ENCODE measurements at places on chromosomes 12 and 14. TPM values are rescaled to one million over a fixed set of nuclear protein-coding genes. Genes with fewer than 3 reads are reported as not detected.

- peaks cover 35% of the 10 kb centered on the region for H3K4me1 ChIP-seq
- no peak overlapping the region for H3K4me3 ChIP-seq
- no peak for DNase-seq
- H3K27ac ChIP-seq = no peak overlapping the region
These were observed 173.7 kb downstream of the FOXN3 start for GRCh38 chr14:89243286-89243685.

- H3K4me1 ChIP-seq = no peaks in the 10 kb centered on the region
- DNase-seq = no peak
- no peak overlapping the region for H3K4me3 ChIP-seq
- H3K27ac ChIP-seq = no peak overlapping the region
- H3K27me3 ChIP-seq = no peaks in the 10 kb centered on the region
These were observed 481.4 kb upstream of the TMEM132C start for GRCh38 chr12:127785540-127785939.

DNA sequence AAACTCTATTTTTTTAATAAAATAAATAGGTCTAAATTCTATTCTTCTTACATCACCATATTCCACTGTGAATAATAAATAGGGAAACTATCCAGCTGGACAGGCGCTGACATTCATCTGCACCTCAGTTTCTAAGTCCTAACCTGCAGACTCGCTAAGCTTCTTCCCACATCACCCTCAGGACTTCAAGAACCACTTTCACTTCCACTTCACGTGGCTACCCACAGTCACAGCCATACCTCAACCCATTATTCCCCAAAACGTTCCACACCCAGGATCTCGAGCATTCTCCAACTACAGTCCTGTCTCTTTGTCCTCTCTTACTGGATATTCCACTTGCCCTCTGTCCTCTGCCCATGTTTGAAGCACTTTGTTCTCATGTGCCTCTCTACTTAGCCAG is 71.1 kb downstream of the C2CD5 start:
- H3K36me3 ChIP-seq = no peaks in the 10 kb centered on the region
- H3K27ac ChIP-seq = no peak overlapping the region
- H3K27me3 ChIP-seq = no peaks in the 10 kb centered on the region
- no peaks in the 10 kb centered on the region for H3K4me1 ChIP-seq
- no peak overlapping the region for H3K4me3 ChIP-seq

DNA sequence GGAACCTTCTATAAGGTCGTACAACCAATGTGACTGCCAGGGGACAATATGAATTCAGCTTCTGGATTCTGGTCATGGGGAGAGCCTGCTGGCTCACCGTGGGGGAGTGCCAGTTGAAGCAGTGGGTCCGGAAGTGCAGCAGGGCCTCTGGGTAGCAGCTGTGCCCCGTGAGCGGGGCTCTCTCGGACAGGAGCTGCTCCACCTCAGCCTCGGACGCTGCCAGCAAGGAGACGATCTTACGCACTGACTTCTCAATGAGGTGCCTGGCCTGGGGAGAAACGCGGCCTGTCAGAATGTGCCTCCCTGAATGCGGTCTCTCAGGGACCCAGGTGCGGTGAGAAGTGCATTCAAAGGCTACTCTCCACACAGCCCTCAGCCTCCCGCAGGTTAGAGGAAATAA is 42.0 kb downstream of the LGMN start:
- H3K36me3 ChIP-seq = peaks cover 12% of the 10 kb centered on the region
- DNase-seq = no peak
- H3K27me3 ChIP-seq = no peaks in the 10 kb centered on the region
- no peak overlapping the region for H3K27ac ChIP-seq
- peaks cover 43% of the 10 kb centered on the region for H3K4me1 ChIP-seq
- H3K4me3 ChIP-seq = no peak overlapping the region

GRCh38 chr14:53528185-53528671 is 375.1 kb upstream of the DDHD1 start:
- H3K36me3 ChIP-seq = no peaks in the 10 kb centered on the region
- H3K27ac ChIP-seq = no peak overlapping the region
- H3K4me3 ChIP-seq = no peak overlapping the region
- DNase-seq = no peak
- no peaks in the 10 kb centered on the region for H3K27me3 ChIP-seq

DNA sequence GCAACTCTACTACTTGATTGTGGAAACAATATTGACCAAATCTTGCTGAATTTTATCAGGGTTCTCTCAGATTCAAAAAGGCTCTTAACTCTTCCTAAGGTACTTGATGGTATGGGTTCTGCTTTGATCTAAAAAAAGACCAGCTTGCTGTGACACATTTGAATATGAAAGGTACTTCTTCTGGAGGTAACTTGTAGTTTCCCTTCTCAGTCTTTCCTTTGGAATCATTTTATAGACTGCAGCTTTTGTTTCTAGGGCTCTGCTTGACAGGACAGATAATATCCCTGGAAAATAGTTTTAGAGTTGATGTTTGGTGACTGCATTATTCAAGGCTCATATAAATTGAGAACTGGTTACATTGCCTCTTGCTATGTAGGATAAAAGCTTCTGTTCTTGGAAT is 251.9 kb downstream of the FUT8 start:
- no peak overlapping the region for H3K27ac ChIP-seq
- no peaks in the 10 kb centered on the region for H3K27me3 ChIP-seq
- H3K4me1 ChIP-seq = no peaks in the 10 kb centered on the region
- peaks cover 4% of the 10 kb centered on the region for H3K36me3 ChIP-seq
- no peak for DNase-seq

Gene TAS2R19
- total RNA-seq = 7.9 TPM

- DNase-seq = no peak
- H3K4me3 ChIP-seq = no peak overlapping the region
- H3K4me1 ChIP-seq = peaks cover 13% of the 10 kb centered on the region
- no peaks in the 10 kb centered on the region for H3K36me3 ChIP-seq
These were observed 349.7 kb upstream of the FAR2 start for GRCh38 chr12:28799348-28799747.

Gene HCAR1
- 4.4 TPM for total RNA-seq

DNA sequence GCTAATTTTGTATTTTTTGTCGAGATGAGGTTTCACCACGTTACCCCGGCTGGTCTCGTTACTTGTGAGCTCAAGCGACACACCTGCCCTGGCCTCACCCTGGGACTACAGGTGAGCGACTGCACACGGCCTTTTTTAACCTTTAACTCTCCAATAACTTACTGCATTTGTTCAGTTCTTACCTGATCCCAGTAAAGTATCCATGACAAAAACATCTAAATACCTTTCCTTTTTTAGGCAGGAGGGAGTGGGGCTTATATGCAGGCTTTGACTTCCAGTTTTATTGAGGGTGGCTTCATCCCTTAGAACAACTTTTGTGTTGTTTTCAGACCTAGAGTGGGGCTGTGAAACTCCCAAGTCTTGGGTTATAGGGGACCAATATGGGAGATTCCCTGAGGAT is 68.3 kb downstream of the DENND5B start:
- H3K4me3 ChIP-seq = no peak overlapping the region
- H3K27me3 ChIP-seq = no peaks in the 10 kb centered on the region
- no peak for DNase-seq

Gene HNRNPC
- total RNA-seq = 497 TPM

DNA sequence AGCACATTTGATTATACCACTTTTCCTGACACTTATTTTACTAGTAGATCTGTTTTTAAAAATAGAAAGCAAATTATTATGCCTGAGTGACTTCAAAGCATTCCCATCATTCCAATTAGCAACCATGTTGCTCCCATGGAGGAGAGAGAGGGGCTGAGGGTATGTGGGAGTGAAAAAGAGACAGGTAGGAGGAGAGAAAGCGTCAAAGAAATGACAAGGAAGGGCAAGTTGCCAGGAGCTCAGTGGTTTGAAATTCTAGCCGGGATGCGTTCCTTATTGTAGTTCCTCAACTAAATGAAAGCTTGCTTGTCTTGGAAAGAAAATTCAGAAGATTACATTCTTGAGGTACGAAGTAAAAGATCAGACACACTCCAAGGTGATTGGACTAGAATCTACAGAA is 92.4 kb upstream of the PKP2 start:
- no peak for DNase-seq
- H3K4me1 ChIP-seq = no peaks in the 10 kb centered on the region
- H3K4me3 ChIP-seq = no peak overlapping the region
- no peak overlapping the region for H3K27ac ChIP-seq
- no peaks in the 10 kb centered on the region for H3K27me3 ChIP-seq

DNA sequence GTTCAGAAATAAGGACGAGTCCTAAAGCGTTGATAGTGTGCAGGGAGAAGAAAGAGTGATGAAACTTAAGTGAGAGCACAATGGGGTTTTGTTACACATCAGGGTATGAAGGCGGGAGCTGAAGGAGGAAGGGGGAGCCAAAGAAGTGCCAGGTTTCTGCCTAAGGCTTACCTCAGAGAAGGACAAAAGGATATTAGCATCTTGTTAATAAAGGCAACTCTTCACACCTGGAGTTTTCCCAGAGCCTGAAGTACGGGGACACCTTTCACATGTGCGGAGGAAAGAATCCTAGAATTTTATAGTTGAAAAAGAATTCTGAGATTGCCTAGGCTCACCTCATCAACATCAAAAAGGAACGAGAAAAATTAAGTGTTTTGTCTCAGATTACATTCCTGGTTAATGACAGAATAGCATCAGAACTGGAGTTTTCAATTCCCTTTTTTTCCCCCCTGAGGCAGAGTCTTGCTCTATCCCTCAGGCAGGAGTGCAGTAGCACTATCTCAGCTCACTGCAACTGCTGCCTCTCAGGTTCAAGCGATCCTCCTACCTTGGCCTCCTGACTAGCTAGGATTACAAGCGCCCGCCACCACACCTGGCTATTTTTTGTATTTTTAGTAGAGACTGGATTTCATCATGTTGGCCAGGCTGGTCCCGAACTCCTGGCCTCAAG is 2.2 kb upstream of the SAV1 start:
- H3K27ac ChIP-seq = no peak overlapping the region
- no peak for DNase-seq
- no peaks in the 10 kb centered on the region for H3K36me3 ChIP-seq
- no peak overlapping the region for H3K4me3 ChIP-seq

Gene BHLHE41
- 7.2 TPM for total RNA-seq

DNA sequence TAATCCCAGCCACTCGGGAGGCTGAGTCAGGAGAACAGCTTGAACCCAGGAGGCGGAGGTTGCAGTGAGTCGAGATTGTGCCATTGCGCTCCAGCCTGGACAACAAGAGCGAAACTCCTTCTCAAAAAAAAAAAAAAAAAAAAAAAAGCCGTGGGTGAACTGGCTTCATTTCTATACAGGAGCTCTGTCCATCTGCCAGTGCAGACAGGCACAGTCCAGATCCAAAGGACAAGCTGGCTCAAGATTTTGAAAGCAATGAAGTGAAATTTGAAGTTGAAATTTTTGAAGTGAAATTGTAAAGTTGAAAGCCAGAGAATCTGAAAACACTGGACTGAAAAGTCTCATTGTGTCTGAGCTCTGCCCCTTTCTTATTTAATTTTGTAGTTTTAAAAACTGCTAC is 134.7 kb downstream of the CALM1 start:
- no peaks in the 10 kb centered on the region for H3K27me3 ChIP-seq
- no peaks in the 10 kb centered on the region for H3K36me3 ChIP-seq
- H3K27ac ChIP-seq = no peak overlapping the region

Gene VIPAS39
- 19.2 TPM for total RNA-seq

DNA sequence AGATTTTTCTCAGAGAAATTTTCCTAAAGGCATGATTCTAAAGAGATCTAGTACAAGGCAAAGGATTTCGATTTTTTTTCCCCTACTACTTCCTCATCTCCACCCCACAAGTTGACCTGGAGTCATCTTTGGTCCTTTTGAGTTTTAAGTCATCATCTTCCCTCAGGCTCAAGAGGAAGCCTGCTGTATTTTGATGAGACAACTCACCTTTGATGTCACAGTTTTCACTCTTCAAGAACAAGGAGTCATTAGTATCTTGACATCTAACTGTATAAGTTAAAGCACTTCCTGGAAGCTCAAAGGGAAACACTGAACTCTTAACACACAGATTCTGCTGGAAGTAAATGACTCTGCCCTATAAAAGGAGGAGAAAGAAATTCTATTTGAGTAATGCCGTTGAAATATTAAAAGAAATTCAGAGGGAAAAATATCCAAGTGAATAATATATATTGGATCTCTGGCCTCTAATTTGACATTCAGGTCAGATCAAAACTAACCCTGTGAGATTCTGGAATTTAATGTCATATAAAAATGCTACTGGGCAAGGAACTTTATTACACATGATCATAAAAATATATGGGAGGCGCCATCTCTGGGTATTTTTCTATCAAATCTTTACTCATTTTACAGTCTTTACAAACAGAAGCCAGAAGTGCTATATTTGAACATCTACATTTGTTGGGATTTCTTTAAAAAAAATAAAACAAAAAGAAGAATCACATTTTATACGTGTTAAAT is 435.0 kb downstream of the NRXN3 start:
- no peak overlapping the region for H3K4me3 ChIP-seq
- no peak overlapping the region for H3K27ac ChIP-seq
- no peaks in the 10 kb centered on the region for H3K36me3 ChIP-seq
- no peaks in the 10 kb centered on the region for H3K27me3 ChIP-seq

DNA sequence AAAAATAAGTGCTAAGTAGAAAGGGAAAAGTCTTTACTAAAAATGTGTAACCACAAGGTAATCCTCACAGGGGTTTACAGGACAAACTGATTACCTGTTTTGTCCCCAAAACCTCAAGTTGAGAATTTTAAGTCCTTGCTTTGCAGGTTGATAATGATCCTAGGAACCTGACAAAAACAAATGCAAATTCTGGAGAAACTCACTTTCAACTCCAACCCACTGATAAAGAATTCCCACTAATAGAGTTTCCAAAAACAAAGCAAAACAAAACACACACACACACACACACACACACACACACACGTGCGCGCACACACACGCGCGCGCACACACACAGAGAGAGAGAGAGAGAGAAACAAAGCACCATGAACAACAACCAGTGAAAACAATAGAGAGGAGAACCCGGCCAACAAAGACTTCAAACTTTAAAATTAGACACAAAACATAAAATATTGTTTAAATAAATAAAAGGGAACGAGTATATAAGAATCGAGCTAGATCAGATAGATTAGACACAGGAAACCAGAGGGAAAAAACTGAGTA is 187.0 kb upstream of the FOXN3 start:
- peaks cover 35% of the 10 kb centered on the region for H3K4me1 ChIP-seq
- H3K4me3 ChIP-seq = no peak overlapping the region
- H3K36me3 ChIP-seq = no peaks in the 10 kb centered on the region

DNA sequence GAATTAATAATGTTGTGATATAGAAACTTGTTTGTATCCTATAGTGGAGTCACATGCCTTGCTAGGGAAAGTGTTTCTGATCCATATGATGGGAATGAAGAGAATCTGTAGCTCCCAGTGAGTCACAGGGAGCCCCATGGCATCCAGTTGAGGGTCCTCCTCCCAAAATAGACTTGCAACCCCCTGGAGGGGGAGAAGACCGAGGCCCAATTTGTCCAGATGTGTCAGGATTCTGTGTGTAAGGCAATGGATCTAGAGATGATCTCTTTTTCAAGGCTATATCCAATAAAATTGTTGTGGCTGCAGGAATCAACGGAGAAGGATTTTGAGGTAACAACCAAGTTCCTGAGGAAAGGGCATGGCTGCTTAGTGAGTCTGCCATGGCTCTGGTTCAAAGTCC is 121.8 kb downstream of the BCL11B start:
- H3K4me1 ChIP-seq = no peaks in the 10 kb centered on the region
- H3K27ac ChIP-seq = no peak overlapping the region
- no peaks in the 10 kb centered on the region for H3K27me3 ChIP-seq
- DNase-seq = no peak
- no peak overlapping the region for H3K4me3 ChIP-seq

Measured in spleen (tissue), 13 donors.